ENCODE measurements at places on chromosomes 6 and 20. TPM values are rescaled to one million over a fixed set of nuclear protein-coding genes. Genes with fewer than 3 reads are reported as not detected.

EFCAB8 gene
- total RNA-seq, result not detected

PRR18 gene
- total RNA-seq, result 0.12 TPM

BICRAL gene
- total RNA-seq, result 5.3 TPM

PANK2 gene
- total RNA-seq, result 33.4 TPM

BPI gene
- not detected for total RNA-seq

RAB32 gene
- total RNA-seq, result 9.8 TPM

CST2 gene
- total RNA-seq, result not detected

RWDD2A gene
- total RNA-seq, result 5.6 TPM

FLRT3 gene
- 2.5 TPM for total RNA-seq

GPSM3 gene
- 18.0 TPM for total RNA-seq

DNA sequence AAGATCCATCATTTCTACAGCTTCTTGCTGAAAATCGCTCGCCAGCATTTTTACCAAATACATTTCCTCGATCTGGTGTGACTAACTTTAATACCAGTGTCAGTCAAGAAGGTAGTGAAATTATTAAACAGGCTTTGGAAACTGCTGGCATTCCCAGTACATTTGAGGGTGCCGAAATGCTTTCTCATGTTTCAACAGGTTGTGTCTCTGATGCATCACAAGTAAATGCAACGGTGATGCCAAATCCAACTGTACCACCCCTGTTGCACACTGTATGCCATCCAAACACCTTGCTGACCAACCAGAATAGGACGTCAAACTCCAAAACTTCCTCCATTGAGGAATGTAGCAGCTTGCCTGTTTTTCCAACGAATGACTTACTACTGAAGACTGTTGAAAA is 64.4 kb upstream of the SMIM8 start:
- no peak for DNase-seq

DNA sequence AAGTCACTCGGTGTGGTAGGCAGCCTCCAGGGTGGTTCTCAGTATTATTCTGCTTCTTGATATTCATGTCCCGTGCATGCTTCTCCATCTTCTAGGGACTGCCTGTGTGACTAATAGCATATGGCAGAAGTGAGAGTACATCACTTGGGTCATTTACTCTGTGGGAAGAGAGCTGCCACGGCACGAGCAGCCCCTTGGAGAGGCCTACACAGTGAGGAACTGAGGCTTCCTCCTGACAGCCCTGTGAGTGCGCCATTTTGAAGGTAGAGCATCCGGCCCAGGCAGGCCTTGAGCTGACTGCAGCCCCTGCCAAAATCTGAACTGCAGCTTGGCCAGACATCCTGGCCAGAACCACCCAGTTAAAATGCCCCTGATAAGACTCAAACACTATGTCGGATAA is 17.3 kb upstream of the MCUR1 start:
- DNase-seq, result no peak

- DNase-seq, result no peak
Measured at GRCh38 chr6:161446296-161446925, 172.6 kb upstream of the AGPAT4 start.

DNA sequence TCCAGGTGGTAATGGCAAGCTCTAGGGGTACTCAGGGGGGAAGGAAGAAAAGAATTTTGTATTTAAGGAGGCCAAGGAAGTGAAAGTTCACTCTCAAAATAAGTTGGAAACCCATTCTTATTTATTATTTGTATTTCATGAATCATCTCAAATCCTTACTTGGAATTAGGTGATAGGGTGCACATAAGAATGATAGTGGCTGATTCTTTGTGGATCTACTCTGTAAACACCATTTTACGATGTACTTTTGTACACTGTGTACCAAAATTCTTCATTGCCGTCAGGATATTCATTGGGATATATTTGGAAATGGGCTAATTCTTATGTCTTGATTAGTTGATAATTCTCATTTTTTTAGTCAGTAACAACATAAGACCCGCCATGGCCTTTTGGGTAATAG is 179.5 kb upstream of the LAMP5 start:
- DNase-seq, result no peak

GRCh38 chr20:22430746-22431168 is 153.6 kb downstream of the FOXA2 start:
- no peak for DNase-seq

DNA sequence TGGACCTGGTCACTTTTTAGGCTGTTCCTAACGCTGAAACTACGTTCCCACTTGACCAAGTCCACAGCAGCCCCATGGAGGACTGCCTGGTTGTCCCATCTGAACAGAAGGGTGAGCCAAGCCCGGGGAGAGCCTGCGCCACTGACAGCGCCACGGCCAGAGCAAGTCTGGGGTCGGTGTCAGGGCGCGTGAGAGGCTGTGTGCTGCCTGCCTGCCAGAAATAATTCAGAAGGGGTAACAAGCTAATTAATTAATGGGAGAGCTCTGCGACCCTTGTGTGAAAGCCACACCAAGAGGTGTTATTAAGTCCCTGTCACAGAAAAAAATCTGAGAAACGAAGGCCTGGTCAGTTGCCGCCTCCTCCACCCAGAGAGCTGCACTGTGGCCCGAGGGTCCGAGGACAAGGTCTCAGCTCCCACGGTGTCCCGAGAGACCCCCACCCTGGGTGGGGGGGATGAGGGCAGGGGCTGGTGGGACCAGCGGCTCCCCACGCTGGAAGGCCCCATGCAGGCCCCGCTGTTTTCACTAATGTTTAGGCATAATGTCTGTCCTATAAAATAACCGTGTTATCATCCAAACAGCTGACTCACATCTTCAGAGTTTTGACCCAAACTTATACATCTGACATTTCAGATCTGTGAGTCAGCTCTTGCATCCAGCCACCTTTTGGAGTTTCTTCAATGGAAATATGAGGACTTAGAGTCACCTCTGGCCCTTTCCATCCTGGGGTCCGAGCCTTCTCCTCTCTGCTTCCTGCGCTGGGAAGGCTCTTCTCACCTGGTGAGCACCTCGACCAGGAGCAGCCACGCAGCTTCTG is 58.5 kb downstream of the DLL1 start:
- peak; percentile 41 for DNase-seq

DNA sequence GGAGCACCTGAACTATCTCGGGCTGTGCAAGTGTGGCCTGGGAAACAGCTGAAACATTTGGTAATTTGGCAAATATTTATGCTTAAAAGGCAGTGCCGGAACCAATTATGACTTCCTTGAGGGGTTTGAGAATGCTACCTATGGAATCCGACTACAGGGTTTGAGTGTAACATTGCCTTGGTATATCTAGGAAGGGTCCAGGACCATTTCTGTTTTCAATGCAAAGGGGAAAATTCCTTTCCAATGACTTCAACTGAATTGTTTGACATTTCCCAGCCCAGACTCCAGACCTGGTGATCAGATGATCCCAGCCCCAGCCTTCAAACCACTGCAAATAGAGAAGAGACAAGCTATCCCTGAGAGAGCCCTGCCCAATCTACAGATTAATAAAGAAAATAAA is 4.6 kb upstream of the PPP1R3G start:
- no peak for DNase-seq

GRCh38 chr20:50023116-50023805 is 40.5 kb downstream of the SNAI1 start:
- no peak for DNase-seq

- DNase-seq, result no peak
Measured at GRCh38 chr6:121810158-121811032, 374.9 kb downstream of the GJA1 start.

GRCh38 chr6:90803956-90804355 is 217.1 kb upstream of the MAP3K7 start:
- DNase-seq, result no peak

DNA sequence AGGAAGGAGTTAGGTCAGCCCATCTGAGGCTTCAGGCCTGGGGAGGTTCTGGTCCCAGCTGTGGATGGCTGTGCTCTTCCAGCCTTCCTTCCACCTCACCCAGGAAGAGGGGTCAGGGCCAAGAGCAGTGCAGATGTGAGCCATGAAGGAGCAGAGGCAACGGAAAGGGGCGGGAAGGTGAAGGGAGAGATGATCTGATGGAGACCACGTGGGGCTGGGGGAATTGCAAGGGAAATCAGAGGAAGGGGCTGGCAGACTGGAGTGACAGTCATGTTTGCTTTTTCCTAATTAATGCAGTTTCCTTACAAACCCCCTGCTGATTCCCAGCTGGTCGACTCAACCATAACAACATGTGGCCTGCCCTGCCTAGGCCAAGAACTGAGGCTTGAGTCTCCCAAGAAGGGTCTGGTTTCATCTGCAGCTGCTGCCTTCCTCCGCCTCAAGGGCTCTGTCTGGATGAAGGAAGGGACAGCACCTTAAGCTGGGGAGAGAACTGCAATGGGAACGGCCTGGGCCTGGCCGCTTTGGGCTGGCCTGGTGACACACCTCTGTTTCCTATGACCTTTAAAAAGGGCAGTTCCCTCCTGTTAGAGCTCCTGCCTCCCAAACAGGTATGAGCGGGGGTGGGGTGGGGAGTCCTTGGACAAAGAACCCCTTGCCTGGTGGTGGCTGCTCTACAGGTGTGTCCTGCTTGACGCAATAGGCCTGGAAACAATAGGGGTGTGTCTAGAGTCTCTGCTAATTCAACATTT is 7.8 kb upstream of the MRPS18A start:
- DNase-seq, result no peak

DNA sequence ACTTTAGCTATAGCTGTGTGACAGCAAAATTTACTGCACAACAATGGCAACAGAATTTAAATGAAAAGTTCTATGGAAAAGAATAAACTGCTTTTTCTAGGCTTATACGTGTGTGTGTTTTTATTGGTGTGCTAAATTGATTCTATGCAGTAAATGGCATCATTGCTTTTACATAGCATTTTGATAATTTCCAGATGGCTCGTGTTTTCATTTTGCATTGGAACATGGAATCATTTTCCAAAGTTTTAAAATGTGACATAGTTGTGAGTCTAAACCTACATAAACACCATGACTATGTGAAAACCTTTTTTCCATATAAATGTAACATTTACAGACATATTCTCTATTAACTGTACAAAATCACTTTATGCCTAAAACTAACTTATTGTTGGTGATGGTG is 127.8 kb downstream of the SIM1 start:
- DNase-seq, result no peak

- no peak for DNase-seq
Measured at GRCh38 chr6:4636881-4637224, 139.4 kb upstream of the CDYL start.

DNA sequence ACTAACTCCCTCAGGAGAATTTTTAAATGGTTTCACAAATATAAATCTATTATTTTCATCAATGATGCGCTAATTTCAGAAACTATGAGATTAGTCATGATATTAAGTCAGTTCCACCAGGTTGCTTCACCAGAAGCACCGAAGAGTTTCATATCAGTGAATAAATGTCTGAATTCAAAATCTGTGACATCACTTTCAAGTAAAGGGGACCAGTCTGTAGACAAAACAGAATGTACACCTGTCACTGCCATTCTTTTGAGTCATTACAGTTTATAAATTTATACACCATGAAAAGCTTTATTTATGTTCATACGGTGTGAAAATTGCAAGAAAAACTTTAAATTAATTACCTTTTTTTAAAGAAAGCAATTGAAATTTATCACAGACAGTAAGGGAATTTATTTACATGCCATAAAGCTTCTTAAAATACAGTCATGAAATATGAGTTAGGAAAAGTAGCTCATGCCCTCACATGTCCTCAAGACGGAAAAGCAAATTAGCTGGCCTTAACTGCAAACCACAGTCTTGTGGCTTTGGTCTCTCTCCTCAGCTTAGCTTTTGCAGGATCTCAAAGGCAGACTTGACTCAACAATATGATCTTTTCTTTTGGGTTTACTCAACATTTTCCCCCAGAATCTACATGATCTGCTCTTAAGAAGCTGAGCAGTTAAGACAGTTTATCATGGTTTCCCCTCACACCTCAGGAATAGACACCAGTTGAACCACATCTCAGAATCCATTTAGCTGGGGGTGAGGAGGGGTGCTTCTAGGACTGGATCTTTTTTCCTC is 177.7 kb upstream of the MCHR2 start:
- DNase-seq, result no peak

- DNase-seq, result no peak
Measured at GRCh38 chr20:32234135-32234808, 26.6 kb downstream of the POFUT1 start.

DNA sequence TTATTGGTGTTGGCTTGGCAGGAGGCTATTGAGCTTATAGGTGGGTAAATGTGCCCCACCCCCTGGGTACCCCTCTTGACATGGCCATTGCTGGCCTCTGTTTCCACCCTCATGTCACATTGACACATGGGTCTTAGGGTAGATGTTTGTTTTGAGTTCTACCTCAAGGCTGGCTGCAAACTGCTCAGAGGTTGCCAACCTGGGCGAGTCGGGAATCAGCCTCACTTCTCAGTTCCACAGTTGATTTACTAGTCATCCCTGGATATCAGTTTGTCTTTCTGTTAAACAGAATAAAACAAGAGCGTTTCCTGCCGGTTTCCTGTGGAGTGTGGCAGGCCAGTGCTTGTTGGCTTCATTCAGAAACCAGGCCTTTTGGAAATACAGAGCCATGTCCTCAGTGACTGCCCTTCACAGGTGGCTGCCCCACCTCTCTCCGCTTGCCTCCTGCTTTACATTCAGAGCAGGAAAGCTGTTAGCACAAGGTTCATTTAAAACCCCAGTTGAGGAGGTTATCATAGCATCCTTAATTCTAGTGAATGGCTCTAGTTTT is 105.6 kb downstream of the TCP11 start:
- no peak for DNase-seq

DNA sequence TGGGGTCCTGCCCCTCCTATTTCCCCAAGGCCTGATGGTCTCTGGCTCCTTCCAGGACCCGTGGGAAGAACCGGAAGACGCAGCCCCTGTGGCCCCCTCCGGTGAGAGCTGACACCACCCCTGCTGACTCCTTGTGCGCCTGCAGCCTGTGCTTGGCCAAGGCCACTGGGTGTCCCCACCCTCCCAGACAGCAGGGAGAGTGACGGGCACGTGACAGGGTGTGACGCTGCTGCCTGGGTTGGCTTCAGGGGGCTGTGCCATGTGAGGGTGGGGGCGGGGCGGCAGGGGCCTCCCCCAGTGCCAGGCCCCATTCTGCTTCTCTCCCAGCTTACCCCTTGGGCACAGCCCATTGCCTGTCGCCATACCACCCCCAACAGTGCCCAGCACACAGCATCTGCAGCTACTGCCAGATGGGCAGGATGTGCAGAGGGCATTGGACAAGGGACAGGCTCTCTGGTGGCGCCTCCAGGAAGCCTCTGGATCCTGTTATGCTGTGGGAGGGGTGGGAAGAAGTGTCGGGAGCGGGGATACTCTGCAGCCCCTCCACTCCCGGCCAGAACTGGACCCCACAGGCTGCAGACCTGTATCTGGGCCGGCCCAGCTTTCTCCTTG is 2.9 kb downstream of the BIRC7 start:
- DNase-seq, result no peak

DNA sequence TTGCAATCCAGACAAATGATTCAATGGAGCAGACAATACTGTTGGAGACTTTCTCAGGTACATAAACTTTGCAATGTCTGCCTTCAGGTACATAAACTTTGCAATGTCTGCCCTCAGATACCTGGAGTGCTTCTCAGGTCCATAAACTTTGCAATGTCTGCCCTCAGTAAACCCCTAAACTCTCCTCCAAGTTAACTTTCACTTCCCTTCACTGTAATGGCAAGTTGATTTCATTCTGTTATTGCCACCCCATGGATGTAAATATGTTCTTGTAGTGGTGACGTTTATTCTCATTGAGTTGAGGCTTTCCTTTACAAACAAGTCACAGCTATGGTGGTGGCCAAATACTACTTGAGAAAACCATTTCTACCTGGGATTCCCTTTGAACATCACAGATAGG is 338.8 kb downstream of the EPM2A start:
- no peak for DNase-seq

- peak; percentile 65 for DNase-seq
Measured at GRCh38 chr20:50296450-50297375, 106.1 kb downstream of the CEBPB start.
